ENCODE measurements at places on chromosomes 7 and 10. TPM values are rescaled to one million over a fixed set of nuclear protein-coding genes. Genes with fewer than 3 reads are reported as not detected.
A peak's percentile ranks its signal among the peaks of the same experiment; 100 is the strongest.

Gene C10orf88
- 4.6 TPM for polyA plus RNA-seq

- DNase-seq = no peak
Observed at GRCh38 chr7:94284104-94284503, 110.6 kb upstream of the COL1A2 start.

GRCh38 chr10:15324611-15325010, 46.5 kb downstream of the FAM171A1 start:
- DNase-seq = no peak

Gene CPN1
- polyA plus RNA-seq = 35.1 TPM

Gene ACTA2
- 25.1 TPM for polyA plus RNA-seq

DNA sequence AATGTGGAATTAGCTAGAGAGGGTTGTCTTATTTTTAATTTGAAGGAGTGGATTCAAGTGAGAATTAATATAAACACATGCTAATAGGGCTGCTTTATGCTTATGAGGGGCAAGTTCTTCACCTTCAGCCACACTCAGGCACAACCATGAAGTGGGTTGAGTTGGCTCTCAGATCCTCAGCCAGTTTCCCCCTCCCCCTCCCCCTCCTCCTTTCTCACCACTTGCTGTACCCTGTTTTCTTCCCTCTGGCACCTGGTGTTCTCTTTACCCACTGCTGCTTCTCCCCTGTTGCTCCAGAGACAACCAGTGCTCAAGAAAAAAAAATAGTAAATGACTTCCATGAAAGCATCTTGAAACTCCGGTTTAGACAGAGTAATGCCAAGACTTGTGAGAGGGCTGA, 1083.3 kb downstream of the CNTNAP2 start:
- no peak for DNase-seq

Gene ZNF282
- polyA plus RNA-seq = 9.1 TPM

DNA sequence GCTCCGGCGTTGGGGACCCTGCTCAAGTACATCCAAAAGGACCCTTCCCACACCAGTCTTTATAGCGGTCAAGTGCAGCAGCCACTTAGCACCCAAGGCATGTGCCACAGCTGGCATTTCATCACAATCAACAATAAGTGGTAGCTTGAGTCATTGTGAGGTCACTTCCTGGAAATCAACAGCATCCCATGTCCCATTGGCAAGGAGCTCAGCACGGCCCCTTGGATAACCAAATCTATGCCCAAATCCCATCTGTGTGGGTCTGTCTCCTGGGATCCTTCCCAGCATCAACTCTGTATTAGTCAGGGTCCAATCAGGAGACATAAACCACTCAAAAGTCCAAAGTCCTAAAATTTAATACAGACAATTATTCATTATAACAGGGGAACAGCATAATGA, 27.1 kb downstream of the MDH2 start:
- no peak for DNase-seq

DNA sequence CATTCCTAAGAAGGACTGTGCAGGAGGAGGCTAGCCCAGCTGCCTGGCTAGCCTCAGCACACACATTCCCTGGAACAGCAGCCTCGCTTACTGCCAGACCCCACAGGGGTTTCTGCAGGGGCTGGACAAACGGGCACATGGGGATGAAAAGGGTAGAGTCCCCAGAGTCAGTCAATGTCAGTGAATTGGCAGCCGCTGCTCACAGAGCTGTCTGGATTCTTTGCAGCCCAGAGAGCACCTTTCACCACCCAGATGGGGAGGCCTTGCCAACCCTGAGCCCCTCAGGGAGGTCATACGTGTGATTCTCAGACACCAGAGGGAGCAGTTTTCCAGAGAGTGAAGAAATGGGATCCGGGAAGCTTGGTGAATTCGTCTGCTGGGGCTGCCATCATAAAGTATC, 143.3 kb downstream of the KCNMA1 start:
- peak; percentile 10 for DNase-seq

DNA sequence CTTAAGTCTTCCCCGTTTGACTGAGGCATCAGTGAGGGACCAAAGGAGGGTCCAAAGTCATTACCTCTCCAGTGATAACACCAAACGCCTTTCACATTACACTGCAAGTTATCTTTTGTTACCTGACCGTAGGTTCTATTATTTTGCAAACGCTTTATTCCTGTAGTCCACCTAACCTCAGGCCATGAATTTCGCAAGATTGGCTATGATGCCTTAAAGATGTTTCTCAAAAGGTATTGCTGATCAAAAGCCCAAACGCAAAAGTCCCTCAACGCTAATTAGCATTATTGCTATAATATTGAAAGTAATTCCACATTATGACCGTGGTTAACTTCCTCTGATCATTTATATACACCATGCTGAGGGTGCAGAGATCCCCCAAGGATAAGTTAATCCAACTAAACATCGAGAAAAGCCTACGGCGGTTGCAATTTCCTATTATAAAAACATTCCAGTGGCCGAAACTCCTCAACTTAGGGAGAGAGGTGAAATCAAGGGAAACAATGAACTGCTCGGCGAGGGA, 649 bp downstream of the DNA2 start:
- DNase-seq = no peak

Gene TAS2R4
- polyA plus RNA-seq = 0.69 TPM

Gene CNTNAP2
- polyA plus RNA-seq = 0.42 TPM

DNA sequence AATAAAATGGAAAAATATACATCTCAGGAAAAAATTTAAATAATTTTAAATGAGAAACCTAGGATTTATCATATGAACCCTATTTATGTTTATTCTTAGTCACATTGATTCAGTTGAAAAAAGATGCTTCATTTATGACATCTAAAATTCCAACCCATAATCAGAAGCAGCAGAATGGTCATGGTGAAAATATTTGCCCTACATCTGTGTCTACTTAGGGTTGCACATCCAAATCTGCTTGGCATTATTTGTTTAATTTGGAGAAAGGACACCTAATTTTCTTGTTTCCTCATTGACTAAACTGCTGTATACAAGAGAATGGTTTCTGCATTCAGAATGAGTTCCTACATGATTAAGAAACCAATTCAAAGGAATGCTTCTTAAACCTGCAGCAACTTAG, 72.9 kb upstream of the SKAP2 start:
- DNase-seq = no peak

GRCh38 chr7:48116043-48116442, 27.0 kb downstream of the UPP1 start:
- DNase-seq = no peak

Gene LIPM
- not detected for polyA plus RNA-seq

- no peak for DNase-seq
Observed at GRCh38 chr7:100865372-100865911, 1.7 kb upstream of the TRIP6 start.
